ENCODE measurements at places on chromosomes 6 and 20. TPM values are rescaled to one million over a fixed set of nuclear protein-coding genes. Genes with fewer than 3 reads are reported as not detected.

DNA sequence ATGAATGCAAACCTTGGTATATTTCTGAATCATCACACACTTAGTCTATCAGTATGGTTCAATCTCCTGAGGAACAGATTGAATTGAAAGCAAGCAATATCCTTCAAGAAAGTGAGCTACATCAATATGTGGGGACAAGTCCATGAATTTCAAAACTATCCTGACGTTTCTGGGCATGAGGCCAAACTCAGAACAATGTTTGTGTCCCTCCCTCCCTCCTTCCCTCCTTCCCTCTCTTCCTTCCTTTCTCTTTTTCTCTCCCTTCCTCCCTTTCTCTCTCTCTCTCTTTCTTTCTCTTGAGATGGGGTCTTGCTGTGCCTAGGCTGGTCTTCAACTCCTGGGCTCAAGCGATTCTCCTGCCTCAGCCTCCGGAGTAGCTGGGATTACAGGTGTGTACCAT, 27.9 kb upstream of the SYNCRIP start:
- no peaks in the 10 kb centered on the region for H3K27me3 ChIP-seq
- peak overlapping the region; percentile 19 for H3K27ac ChIP-seq
- H3K4me1 ChIP-seq = peaks cover 31% of the 10 kb centered on the region

DNA sequence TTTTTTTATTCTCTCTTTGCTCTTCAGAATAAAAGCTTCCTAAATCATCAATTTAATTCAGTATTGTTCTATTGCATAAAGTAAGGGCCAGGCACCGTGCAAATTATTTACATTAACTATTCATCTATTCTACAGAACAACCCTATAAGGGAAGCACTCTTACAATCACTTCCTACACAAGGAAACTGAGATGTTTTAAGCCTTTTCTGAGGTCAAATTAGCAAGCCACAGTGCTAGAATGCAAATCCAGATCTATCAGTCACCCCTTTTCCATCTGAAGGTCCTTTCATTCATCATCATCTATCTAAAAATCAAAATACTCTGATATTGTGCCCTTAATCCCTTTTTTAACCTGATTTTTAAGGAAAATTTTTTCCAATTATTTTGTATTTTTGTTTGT, 31.2 kb downstream of the FRK start:
- H3K27ac ChIP-seq = no peak overlapping the region
- H3K4me1 ChIP-seq = peaks cover 11% of the 10 kb centered on the region
- H3K27me3 ChIP-seq = no peaks in the 10 kb centered on the region
- H3K4me3 ChIP-seq = no peak overlapping the region
- H3K36me3 ChIP-seq = no peaks in the 10 kb centered on the region

Gene PARD6B
- 9.8 TPM for total RNA-seq

Gene ZBTB9
- total RNA-seq = 18.4 TPM

GRCh38 chr20:4067600-4068261, 52.4 kb upstream of the RNF24 start:
- no peak overlapping the region for H3K27ac ChIP-seq
- no peaks in the 10 kb centered on the region for H3K27me3 ChIP-seq
- H3K36me3 ChIP-seq = no peaks in the 10 kb centered on the region
- no peak overlapping the region for H3K4me3 ChIP-seq
- no peak for DNase-seq

Gene ANKEF1
- total RNA-seq = 3.7 TPM

DNA sequence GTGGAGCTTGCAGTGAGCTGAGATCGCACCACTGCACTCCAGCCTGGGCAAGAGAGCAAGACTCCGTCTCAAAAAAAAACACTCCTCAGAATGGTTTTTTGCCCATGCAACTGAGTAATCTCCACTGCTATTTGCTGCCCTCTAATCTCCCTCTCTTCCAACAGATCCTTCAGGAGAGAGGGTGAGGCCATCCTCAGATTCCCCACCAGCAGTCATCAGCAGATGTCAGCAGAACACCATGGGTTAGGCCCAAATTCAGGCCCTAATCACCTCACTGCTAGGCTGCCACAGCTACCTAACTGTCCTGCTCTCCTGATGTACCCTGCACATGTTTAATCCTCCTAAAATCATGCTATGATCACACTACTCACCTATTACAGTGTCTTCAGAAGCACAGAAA, 63.2 kb upstream of the BEND6 start:
- no peaks in the 10 kb centered on the region for H3K27me3 ChIP-seq
- peak overlapping the region; percentile 19 for H3K27ac ChIP-seq
- no peak for DNase-seq
- H3K36me3 ChIP-seq = peaks cover 3% of the 10 kb centered on the region
- H3K4me3 ChIP-seq = no peak overlapping the region

Gene TCP11
- total RNA-seq = not detected

DNA sequence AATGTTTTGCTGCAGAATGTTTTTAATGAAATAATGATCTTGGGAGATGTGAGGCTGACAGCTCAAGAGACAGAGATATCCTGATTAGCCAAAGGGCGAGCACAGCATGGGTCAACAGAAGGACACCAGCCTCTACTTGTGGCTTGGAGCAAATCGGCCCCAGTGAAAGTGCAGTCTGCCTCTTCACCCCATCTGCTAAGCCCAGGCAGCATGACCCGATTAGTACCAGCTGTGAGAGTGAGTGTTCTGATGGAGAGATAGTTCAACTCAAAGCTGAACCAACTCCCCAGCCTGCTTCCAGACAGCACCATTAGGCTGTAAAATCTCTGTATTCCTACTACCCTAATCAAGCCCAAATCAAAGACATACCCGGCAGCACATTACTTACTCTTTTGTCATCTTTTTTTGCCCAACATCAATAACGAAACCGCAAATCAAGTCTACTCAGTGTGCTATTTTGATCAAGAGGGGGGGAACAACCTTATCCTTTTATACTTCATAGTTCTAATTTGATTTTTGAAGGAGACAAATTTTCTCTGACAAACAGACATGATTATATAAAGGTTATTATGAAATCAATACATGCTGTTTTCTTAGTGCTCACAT, 514.1 kb upstream of the NRSN1 start:
- DNase-seq = no peak
- no peaks in the 10 kb centered on the region for H3K36me3 ChIP-seq
- no peak overlapping the region for H3K4me3 ChIP-seq

Gene SOBP
- 23.0 TPM for total RNA-seq

DNA sequence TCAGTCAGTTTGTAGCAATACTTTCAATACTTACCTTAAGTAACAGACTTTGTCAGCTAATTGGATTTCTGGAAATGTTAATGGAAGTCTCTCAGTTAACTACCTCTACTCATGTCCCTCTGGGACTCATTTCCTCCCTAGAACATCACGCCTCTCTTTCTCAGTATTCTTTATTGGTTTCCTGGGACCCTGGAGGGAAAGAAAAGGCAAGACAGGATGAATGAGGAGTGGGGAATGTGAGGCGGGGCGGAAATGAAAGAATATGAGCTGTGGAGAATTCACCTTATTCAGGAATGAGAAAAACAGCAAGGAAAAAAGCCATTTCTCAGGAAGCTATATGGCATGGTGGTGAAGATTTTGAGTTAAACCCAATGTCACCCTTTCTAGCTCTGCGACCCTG, 62.7 kb downstream of the ANKS1A start:
- peak overlapping the region; percentile 45 for H3K27ac ChIP-seq
- no peak overlapping the region for H3K4me3 ChIP-seq
- peaks cover 40% of the 10 kb centered on the region for H3K4me1 ChIP-seq
- no peaks in the 10 kb centered on the region for H3K27me3 ChIP-seq

Gene CNKSR3
- 11.7 TPM for total RNA-seq

DNA sequence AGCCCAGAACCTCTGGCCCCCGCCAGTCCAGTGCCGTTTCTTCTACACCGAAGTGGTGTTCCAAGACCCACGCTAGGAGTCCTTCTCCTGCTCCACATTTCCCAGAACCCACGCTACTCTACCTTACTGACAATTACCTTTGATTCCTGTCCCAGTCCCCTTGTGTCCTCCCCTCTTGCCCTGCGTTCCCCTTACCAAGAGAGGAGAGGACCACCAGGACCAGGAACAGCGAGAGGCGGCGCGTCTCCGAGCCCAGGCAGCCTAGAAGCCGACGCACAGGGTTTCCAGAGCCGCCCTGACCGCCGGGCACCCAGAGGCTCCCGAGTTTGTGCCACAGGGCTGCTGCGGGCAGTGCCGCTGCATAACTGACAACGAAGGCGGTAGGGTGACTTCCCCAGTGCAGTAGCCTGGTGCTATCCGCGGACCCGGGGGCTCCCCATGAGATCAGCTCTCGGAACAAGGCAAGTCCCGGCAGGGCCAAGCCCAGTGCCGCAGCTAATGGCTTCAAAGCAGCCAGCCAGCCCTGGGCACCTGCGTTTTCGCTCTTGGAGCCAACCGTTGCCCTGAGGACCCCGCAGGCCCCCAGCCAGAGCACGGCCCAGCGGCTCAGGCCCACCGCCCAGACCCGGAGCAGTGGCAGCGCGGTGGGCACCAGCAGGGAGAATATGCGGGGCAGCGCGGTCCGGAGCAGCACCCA, 512 bp downstream of the TAP1 start:
- H3K4me1 ChIP-seq = peaks cover 18% of the 10 kb centered on the region
- H3K27ac ChIP-seq = no peak overlapping the region
- DNase-seq = no peak
- H3K27me3 ChIP-seq = peaks cover 95% of the 10 kb centered on the region

DNA sequence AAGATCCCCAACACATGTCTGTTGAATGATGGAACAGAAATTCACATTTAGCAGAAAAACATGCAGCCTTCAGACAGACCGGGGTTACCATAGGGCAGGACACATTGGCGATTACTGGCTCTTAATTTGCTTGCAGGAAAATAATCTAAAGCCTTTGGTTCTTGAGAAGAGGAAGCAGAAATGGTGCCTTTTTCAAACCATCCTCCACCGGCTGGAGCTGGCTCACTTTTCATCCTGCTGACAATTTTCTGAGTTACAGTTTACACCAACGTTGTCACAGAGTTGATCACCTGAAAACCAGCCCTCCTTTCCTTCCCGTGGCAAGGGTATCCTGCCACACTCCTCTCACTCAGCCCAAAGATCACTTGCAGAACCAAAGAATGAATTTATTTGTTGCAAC, 32.6 kb downstream of the SF3B5 start:
- peak overlapping the region; percentile 91 for H3K4me3 ChIP-seq
- H3K36me3 ChIP-seq = no peaks in the 10 kb centered on the region
- peaks cover 81% of the 10 kb centered on the region for H3K27me3 ChIP-seq
- peaks cover 18% of the 10 kb centered on the region for H3K4me1 ChIP-seq
- DNase-seq = no peak
- H3K27ac ChIP-seq = no peak overlapping the region

Gene MYB
- 6.8 TPM for total RNA-seq

DNA sequence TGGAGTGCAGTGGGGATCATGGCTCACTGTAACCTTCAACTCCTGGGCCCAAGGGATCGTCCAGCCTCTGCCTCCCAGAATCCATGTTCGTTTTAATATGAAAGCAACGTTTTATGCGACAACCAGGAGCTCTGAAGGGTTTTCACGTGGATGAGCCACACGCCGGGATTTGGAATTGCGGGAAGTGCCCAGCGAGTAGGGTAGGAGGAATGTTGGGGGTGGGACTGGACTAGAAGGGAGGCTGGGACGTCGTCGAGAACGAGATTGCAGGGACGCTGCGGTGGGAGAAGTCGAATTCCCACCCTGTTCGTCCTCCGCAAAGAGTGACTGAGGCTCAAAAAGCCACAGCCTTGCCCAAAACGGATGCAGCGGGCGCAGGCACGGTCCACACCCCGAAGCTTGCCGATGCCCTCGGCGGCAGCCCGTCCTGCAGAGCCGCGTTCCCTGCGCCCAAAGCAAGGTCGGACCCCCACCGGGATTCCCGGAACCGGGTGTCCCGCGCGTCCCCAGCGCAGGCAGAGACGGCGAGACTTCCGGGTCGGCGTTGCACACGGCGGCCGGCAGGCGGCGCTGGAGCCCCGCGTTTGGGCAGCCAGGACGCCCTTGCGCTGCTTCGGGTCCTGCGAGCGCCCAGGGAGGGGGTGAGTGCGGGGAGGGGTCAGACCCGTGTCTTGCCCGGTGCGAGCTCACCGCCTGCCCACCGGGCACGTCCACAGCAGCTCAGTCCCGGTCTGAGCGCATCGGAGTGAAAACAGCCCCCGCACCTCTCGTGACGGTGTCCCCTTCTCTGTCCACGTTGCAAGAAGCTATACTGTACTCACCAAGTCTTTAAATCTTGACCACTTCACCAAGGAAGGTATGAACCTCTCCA, 87.8 kb downstream of the DHX35 start:
- peaks cover 13% of the 10 kb centered on the region for H3K27me3 ChIP-seq
- peak overlapping the region; percentile 75 for H3K4me3 ChIP-seq
- no peaks in the 10 kb centered on the region for H3K36me3 ChIP-seq
- no peak overlapping the region for H3K27ac ChIP-seq
- H3K4me1 ChIP-seq = peaks cover 9% of the 10 kb centered on the region

DNA sequence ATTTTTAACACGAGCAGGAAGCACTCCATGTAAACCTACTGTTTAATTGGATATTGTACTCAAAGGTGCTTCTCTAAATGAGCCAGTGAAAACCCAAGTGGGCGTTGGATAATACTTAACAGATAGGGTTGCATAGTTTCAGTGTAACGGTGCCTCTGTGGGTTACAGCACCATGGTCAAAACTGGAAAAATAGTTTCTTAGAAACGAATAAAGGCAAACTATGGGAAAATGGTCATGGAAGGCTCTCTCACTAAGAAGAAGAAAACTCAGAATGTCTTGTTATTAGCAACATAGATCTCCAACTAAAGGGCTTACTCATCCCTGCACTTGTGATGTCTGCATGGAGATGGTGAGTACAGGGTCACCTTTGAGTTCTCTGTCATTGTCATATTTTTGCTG, 59.1 kb upstream of the NEDD9 start:
- H3K27ac ChIP-seq = no peak overlapping the region
- no peaks in the 10 kb centered on the region for H3K36me3 ChIP-seq
- no peak overlapping the region for H3K4me3 ChIP-seq
- DNase-seq = no peak
- H3K27me3 ChIP-seq = no peaks in the 10 kb centered on the region
- H3K4me1 ChIP-seq = no peaks in the 10 kb centered on the region

Gene MTFR2
- 6.7 TPM for total RNA-seq

GRCh38 chr20:4045741-4046140, 30.4 kb upstream of the RNF24 start:
- H3K4me1 ChIP-seq = no peaks in the 10 kb centered on the region
- H3K27ac ChIP-seq = peak overlapping the region; percentile 28
- no peaks in the 10 kb centered on the region for H3K27me3 ChIP-seq
- H3K4me3 ChIP-seq = no peak overlapping the region

DNA sequence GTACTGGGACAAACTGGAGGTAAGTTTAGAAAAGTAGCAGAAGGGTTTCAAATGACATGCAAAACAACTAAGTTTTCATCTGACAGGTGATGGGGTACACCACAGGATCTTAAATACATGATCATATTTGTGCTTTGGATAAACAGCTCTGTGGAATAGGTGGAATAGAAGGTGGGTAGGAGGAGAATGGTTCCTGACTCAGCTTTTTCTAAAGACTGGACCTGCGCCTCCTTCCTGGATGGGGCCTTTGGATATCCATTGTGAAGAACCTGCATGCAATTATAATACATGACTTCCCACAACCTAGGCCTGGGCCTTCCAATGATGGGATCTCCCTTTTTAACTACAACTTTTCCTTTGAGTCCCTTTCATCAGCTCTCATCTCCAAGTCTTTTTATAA, 145.9 kb downstream of the AHI1 start:
- H3K27me3 ChIP-seq = no peaks in the 10 kb centered on the region
- H3K4me1 ChIP-seq = no peaks in the 10 kb centered on the region
- H3K36me3 ChIP-seq = no peaks in the 10 kb centered on the region
- H3K4me3 ChIP-seq = no peak overlapping the region
- DNase-seq = no peak

Measured in neural crest cell (in vitro differentiated cells).